ENCODE measurements at places on chromosomes 6 and 20.

GRCh38 chr20:47672166-47672565 is 113.1 kb downstream of the SULF2 start:
- no peak for DNase-seq

DNA sequence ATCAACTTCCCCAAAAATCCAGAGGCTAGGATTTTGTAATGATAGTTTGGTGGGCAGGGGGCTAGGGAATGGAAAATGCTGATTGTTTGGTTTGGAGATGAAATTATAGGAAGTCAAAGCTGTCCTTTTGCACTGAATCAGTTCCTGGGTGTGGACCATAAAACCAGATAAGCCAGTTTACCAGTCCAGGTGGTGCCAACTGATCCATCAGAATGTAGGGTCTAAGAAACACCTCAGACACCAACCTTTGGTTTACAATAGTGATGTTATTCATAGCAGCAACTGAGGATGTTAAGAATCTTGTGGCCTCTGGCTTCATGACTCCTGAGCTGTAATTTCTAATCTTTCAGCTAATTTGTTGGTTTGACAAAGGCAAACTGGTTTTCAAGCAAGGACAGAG is 496.6 kb upstream of the EPHA7 start:
- no peak for DNase-seq

GRCh38 chr6:12328701-12329100 is 38.5 kb downstream of the EDN1 start:
- no peak for DNase-seq

DNA sequence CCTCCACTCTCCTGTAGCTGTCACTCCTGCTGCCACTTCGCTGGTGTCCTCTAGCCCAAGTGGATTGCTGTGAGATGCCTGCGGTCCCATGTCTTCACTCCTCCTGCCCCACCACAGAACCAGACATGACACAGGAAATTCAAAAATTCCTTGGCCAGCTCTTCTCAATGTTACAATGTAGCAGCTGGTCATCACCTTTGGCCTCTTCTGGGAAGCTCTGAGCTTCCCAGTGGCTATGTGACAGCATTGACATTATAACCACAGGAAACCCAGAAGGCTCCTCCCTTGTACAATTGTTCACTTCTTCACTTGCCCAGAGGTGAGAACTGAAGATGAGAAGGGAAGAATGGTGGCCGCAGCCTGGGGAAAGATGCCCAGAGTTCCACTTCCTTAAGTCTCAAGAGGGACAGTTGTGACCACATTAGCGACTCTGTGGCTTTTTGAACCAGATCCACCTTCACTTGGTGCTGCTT is 76.1 kb upstream of the NAA20 start:
- no peak for DNase-seq

- DNase-seq: no peak
Observed at GRCh38 chr20:48668451-48668946, 159.3 kb downstream of the PREX1 start.
